ENCODE measurements at places on chromosomes 12 and 14.
A peak's percentile ranks its signal among the peaks of the same experiment; 100 is the strongest.

DNA sequence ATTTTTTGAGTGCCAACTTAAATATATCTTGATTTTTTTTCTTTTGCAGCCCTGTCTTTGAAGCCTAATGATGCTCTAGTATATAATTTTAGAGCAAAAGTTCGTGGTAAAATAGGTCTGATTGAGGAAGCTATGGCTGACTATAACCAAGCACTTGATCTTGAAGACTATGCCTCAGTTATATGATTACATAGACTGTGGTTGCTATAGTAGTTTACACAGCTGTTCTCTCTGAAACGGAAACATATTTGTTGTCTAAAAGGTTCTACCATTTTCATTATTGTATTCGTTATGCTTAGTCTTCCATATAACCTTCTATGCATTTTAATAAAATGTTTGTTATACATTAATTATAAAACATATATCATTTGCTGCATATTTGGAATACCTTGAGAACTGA is 246.7 kb downstream of the TTC6 start:
- DNase-seq: no peak

- no peak for DNase-seq
Measured at GRCh38 chr14:84579292-84579691, 950.7 kb upstream of the FLRT2 start.

GRCh38 chr14:69887740-69888657 is 8.8 kb downstream of the SMOC1 start:
- no peak for DNase-seq

DNA sequence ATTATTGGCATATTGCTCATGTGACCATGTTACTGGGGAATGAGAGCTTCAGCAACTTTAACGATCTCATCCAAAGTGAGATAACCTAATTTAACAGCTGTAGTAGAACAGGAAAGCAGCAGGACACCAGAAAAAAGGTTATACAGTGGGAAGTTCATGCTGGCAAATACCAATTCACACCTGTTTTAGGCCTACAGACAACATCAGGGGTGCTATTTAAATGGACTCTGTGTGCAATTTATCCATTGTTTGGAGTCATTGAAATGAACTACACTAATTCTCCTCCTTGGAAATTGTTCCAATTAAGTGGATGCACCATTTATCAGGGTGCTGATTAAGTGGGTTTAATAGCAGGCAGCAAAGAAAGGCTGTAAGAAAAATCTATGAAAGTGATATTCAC is 424.4 kb upstream of the LMO3 start:
- DNase-seq: no peak

- no peak for DNase-seq
Measured at GRCh38 chr12:22494319-22494718, 50.0 kb downstream of the C2CD5 start.

- no peak for DNase-seq
Measured at GRCh38 chr14:60514378-60514740, 5.4 kb downstream of the SIX6 start.

DNA sequence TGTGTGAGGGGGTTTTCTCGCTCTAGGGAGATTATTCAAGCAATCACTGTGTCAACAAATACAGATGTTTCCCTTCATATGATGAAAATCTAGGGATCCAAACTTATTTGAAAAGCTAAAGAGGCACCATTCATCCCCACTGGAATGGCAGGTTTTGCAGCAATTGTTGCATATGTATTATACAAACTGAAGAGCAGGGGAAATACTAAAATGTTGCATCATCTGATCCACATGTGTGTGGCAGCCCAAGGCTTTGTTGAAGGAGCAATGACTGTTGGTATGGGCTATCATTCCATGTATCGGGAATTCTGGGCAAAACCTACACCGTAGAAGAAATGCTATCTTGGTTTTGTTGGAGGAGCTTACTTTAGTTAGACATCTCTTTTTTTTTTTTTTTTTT is 4.1 kb upstream of the PRPF40B start:
- no peak for DNase-seq

GRCh38 chr12:131525795-131526508 is 184.9 kb upstream of the SFSWAP start:
- DNase-seq: no peak

- DNase-seq: no peak
Measured at GRCh38 chr12:4871514-4871913, 38.2 kb upstream of the KCNA1 start.

DNA sequence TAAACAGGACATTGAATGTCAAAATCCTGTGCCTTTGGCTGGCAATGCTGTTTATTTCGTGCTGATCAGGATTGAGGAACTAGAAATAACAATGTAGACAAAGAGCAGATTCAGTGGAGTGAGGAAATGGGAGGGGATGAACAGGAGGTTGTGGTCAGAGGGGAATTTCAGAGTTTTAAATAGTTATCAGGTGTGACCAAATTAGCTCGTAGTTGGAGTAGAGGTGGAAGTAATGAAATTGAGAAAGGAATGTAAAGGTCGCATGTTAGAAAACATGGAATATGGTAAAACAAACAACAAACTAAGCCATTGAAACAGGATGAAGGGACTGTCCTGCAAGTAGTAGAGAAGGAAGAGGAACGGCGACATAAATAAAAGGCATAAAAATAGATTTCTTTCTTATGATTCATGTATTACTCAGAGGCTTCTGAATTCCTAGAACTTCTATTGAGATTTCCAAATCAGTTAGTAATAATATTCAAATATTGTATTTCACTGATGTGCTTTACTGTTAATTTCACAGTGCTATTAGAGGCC is 9.5 kb upstream of the SAV1 start:
- DNase-seq: no peak

- peak; percentile 13 for DNase-seq
Measured at GRCh38 chr14:35122696-35123387, 490 bp downstream of the PRORP start.

DNA sequence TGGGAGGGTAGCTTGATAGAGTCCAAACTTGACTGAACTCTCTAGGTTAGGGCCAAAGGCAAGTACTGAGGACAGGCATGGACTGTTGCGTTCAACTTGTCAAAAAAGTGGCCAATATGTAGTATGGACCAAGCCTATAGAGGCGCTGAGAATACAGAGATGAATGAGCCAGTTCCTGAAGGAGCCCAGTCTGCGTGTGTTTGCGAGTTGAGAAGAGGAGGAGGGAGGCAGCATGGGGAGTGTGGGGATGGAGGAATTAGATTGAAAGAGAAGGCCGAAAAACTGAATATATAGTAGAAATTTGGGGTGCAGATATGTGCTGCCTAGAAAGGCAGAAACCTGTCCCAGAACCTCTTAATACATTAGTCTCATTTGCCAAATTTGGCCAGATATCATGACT is 412.4 kb downstream of the PCNX1 start:
- DNase-seq: no peak

GRCh38 chr12:69179786-69180185 is 59.6 kb upstream of the CPSF6 start:
- DNase-seq: no peak

GRCh38 chr14:96066976-96067375 is 27.8 kb downstream of the C14orf132 start:
- DNase-seq: no peak

GRCh38 chr12:108757856-108758255 is 26.5 kb upstream of the CORO1C start:
- DNase-seq: no peak

DNA sequence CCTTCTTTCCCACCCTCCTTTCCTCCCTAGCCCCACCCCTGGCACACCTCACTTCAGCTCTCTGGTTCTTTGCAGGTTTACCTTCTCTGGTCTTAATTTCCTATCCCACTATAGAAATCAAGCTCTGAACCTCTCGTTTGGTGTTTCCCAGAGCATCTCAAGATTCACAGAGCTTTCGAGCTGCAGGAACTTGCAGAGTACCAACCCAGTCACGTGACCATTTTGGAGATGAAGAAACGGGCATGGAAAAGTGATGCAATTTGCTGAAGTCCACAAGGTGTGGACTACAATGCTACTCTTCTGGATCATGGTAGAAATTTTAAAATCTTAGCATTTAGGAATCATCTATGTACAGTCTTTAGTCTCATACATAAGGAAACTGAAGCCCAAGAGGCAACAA is 205.8 kb downstream of the NTF3 start:
- no peak for DNase-seq

GRCh38 chr14:76773188-76773885 is 12.1 kb downstream of the VASH1 start:
- no peak for DNase-seq

DNA sequence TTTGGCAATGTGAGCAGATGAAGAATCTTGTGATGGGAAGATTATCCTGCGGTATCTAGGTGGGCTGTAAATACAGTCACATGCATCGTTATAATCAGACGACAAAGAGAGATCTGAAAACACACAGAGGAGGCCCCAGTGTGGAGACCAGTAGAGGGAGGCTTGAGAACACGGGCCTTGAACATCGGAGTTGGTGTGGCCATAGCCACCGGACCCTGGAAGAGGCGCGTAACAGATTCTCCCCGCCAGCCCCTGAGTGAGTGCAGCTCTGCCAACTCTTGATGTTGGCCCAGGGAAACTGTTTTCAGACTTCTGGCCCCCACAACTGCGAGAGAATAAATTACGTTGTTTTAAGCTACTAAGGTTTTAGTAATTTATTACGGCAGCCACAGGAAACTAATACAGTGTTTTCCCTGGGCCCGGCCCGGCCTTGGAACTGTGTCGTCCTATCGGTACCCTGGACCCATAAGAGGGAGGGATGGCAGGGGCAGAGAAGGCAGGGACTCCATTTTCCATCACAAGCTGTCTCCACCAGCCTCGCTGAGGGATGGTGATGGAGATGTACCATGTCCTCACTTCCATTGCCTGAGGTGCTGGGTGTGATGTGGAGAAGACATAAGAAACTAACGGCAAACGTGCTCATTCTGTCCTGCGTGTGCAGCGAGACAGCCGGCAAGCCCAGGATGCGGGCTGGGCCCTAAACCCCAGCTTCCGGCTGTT is 91.6 kb downstream of the NTF3 start:
- DNase-seq: no peak

GRCh38 chr12:27553941-27554340 is 29.9 kb downstream of the PPFIBP1 start:
- no peak for DNase-seq

DNA sequence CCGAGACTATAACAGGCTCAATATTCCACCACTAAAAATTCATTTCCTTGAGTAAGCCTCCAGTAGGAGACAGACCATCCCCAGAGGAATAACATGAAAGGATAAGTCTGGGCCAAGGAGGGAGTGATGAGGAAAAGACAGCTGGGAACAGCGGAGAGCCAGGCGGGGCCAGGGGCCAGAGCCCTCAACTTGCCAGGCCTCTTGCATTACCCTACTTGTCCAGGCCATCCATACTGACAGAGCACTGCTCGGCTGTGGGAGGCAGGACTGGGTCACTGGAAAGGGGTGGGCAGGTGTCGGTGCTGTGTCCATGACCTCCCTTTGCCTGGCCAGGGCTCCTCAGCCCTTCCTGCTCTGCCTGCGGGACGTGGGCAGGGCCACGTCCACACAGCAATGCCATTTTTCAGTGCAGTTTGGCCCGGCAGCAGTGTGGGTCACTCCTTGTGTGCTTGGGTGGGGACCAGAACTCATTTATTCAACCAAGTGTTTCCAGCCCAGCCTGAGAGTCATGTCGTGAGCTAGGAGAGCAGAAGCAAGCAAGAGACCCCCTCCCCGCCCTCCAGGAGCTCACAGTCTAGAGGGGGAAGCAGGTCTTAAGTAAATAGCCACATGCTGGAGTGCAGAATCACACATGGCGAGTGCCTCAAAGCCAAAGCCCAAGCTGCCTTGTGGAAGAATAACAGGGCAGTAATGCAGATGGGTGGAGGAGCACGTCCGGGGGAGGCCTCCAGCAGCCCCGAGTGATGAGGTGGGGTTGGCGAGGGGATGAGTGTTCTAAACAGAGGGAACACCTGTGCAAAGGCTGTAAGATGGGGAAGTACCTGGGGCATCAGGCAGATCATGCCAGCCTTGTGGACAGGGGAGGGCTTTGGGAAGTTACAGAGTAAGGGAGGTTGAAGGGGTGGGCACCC is 8.9 kb upstream of the FAIM2 start:
- no peak for DNase-seq

DNA sequence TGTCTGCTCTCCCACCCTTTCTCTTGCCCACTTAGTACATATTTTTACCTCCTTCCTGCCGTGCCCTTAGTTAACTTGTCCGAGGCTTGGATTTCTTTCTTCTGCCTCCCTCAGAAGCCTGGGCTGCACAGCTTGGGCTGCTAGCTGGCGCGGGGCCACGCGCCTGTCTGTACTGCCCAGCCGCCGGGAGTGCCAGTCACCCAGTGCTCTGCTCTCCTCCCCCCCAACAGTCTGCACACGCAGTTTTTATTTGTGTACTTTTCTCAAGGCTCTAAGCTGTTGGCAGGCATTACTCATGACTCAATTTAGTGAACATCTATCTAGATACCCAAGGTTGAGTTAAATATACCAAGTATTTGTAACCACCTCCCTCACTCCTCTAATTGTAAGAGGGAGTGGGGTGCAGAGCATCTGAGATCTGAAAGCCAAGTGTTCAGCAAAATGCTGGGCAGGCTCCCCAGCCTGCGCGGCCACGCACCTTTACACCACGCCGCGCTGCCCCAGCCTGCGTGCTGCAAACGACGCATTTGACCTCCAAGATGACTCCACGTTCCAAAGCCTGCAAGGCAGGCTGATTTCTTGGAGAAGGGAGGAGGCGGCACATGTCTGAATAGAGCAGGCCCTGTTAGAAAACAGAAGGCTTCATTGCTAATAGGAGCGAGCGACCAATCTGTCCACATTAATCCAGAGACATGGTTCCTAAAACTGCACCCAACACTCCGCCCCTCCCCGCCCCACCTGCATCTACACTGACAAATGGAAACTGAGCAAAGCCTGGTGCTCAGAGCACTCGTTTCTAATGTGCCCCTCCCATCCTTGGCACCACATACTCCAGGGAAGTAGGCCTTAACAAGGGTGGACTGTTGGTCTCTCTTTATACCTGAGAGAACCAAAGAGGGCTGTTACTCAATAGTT is 18.2 kb upstream of the CACNA2D4 start:
- DNase-seq: no peak

- no peak for DNase-seq
Measured at GRCh38 chr12:32155041-32155440, 48.4 kb downstream of the BICD1 start.

Measured in stimulated activated CD4-positive, alpha-beta T cell treated with anti-CD3 and anti-CD28 coated beads, Interleukin-1b, Interleukin-23, amount 100 ng/mL, for 1 hour (primary cell).